NCI-H2227 treated with DMSO at 0.1 percent for 48 hours (cell line): ENCODE measurements at places on chromosomes 7 and 10.

DNA sequence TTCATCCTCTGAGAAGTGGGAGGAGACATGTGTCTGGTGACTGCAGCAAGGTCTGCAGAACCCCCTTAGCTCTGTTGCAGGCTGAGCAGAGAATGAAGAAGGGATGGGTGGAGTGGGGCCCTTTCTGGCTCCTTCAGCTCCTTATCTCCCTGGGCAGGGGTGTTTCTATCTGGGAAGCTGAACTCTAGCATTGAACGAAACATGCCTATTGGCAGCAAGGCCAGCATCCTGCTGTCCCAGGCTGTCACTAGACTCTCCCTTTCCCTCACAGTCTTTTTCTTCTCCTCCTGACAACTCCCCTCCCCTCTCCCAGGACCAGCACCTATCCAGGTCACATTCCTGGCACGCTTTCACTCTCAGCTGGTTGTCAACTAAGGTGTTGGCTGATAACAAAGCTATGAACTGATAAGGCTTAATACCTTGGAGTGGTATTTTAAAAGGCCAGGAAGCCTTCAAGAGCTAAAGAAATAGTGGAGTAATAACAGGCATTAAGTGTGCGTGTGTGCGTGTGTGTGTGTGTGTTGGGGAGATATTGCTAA is 128.8 kb upstream of the FZD8 start:
- no peak for DNase-seq

GRCh38 chr10:10814069-10814468 is 203.6 kb upstream of the CELF2 start:
- DNase-seq = no peak

GRCh38 chr10:86979977-86980448 is 11.7 kb downstream of the ADIRF start:
- DNase-seq = no peak

DNA sequence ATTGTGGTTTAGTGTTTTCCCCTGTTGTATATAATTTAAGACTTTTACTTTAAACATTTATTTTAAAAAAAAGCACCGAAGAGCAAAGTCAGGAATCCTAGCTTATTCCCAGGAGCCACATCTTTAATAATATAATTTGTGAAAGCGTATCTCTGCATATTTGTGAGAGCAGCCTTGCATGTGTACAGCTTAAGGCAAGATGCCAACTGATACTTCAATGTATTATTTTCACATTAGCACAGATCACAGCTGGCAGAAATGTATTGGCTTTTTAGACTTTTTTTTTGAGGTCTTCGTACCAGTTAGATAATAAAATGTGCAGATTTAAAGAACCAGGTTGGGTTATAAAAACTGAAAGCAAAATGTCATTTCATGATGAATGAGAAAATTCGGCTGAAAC is 845.7 kb upstream of the POT1 start:
- DNase-seq = no peak

- no peak for DNase-seq
Observed at GRCh38 chr7:50682079-50682478, 100.6 kb downstream of the GRB10 start.

DNA sequence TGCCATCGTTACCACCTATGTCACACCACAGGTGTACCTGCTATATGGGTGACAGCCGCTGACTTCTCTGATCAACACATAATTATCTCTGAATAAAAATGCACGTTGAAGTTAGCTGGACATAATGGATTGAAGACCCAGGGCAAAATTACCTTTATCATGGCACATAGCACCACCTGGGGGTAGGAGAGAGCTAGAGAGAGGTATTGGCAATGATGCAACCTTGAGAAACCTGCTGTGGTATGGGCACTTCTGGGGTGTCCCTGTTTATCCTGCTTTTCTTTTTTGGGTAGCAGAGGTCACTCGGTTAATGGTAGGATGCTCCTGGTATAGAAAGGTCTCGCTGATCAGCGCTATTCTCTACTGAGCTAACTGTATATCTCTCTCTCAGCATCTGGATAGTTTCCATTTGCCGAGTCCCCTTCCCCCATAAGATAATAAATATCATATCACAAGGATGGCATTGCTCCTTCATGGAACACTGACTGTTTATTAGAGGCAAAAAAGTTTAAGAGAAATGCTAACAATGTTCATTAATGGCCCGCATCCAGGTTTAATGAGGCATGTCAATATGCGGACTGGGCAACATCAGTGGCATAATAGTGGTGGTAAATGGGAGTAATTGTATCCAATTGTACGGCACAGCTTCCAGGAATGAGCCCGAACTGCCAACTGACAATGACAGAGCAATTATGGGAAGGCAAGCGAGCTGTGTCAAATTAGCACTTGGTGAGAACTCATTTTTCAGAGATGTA is 323.1 kb downstream of the TFEC start:
- DNase-seq = no peak

- DNase-seq = no peak
Observed at GRCh38 chr10:79206300-79207095, 137.7 kb downstream of the ZMIZ1 start.

- DNase-seq = no peak
Observed at GRCh38 chr7:26655781-26656180, 208.6 kb downstream of the SKAP2 start.

- DNase-seq = no peak
Observed at GRCh38 chr10:18738835-18739234, 79.6 kb downstream of the ARL5B start.

DNA sequence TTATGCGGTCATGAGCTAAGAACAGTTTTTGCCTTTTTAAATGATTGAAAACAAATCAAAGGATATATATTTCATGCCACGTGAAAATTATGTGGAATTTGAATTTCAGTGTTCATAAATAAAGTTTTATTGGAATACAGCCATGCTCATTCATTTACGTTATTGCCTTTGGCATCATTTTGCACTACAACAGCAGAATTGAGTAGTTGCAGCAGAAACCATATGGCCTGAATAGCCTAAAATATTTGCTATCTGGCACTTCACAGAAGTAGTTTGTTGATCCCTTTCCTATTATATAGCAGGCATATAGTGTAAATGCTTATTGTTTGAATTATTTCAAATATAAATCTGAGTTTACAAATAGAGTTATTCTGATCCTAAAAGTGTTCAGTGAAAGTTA is 59.7 kb downstream of the AUTS2 start:
- DNase-seq = no peak

GRCh38 chr7:131011432-131011742 is 277.4 kb upstream of the KLF14 start:
- no peak for DNase-seq

GRCh38 chr7:2537981-2538851 is 17.1 kb downstream of the BRAT1 start:
- DNase-seq = no peak

GRCh38 chr10:17512341-17513001 is 58.1 kb upstream of the ST8SIA6 start:
- DNase-seq = no peak

DNA sequence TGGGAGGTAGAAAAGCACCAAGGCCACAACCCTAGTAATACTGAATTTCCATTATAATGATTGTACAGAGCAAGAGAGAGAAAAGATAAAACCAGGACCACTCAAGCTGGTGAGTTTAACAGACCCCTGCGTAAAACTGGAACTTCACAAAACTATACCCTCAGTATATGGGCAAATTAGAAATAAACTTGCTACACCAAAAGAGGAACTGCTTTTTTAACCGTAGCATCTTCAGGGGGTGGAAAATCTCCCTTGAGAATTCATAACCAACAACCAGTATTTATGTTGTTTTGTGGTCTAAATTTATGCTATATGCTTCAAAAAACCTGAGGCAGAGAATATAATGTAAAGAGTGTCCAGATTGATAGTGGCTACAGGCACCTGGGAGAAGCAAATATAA is 171.2 kb downstream of the SGMS1 start:
- DNase-seq = no peak

- no peak for DNase-seq
Observed at GRCh38 chr7:112144284-112145059, 61.7 kb downstream of the DOCK4 start.

GRCh38 chr7:95101422-95101821 is 194.0 kb downstream of the PPP1R9A start:
- no peak for DNase-seq

GRCh38 chr10:103745341-103746247 is 109.8 kb downstream of the SH3PXD2A start:
- DNase-seq = no peak

- no peak for DNase-seq
Observed at GRCh38 chr7:94414481-94414880, 19.8 kb downstream of the COL1A2 start.

DNA sequence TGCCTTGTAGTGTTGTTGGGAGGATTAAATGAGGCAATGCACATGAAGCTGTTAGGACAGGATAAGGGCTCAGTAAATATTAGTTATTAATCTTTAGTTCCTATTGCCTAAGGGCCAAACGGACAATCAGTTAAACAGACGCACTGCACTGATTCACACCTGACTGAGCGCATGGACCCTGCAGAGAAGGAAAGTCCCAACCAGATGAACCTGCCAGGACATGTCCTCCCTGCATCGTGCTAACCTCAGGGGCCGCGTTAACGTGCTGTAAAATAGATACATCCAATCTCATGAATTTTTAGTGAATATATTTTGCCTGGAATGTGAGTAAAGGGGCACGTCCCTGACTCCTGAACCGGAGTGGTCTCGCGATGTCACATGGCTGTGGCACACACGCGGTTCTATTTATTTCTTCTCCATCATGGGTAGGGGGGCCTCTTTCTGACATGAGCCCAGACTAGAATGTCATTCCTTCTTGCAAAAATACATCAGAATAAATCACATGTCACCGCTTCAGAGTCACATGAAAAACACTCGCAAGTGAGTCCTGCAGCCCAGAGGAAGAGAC is 12.3 kb downstream of the ADARB2 start:
- no peak for DNase-seq

DNA sequence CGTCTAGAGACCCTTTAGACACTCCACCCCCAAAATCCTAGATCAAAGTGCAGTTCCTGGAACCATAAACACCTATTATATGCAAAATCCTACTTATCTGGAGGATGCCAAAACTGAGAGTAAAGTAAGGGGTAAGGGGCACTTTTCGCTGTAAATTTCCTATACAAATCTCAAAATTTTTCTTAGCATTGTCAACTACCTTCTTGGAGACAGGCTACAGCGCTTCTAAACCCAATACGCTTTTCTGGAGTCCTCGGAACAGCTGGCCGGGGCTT is 10.4 kb downstream of the TWIST1 start:
- DNase-seq = no peak

DNA sequence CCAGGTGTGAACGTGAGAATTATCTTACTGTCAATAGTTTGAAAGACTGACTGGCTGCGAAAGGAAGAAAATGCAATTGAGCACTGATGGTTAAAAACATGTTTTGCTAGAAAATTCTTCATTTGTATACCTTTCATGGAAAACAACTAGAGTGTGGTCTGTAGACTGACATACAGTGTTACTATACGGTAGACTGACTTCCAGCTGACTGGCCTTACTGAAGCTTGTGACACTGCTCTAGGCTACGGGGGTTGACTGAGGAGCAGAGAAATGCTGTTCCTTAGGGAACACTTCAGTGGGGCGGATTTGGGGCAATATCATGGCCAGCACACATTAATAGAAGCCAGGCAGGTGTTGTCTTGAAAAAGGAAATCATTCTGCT is 25.9 kb upstream of the DDC start:
- no peak for DNase-seq

GRCh38 chr7:68866200-68866570 is 732.1 kb upstream of the AUTS2 start:
- no peak for DNase-seq

DNA sequence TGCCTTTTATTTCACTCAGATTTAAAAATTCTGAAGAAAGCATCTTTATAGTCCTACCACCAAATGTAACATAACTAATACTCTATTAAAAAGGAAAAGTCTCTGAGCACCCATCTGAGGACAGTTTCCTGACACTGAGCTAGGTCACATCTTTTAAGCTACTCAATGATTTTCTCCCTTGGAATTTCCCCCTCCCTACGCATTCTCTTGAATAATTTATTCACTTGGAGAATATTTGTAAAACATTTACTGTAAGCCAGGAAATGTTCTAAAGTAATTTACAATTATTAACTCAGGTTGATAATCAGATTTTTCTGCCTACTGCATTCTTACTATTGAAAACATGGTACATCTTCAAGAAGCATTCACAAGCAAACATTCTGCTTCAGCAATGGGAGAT is 297.2 kb upstream of the VSTM2A start:
- DNase-seq = no peak
